Activated CD4-positive, alpha-beta T cell treated with anti-CD3 and anti-CD28 coated beads for 36 hours (primary cell): ENCODE measurements at places on chromosomes 7 and 10. TPM values are rescaled to one million over a fixed set of nuclear protein-coding genes. Genes with fewer than 3 reads are reported as not detected.
A peak's percentile ranks its signal among the peaks of the same experiment; 100 is the strongest.

DNA sequence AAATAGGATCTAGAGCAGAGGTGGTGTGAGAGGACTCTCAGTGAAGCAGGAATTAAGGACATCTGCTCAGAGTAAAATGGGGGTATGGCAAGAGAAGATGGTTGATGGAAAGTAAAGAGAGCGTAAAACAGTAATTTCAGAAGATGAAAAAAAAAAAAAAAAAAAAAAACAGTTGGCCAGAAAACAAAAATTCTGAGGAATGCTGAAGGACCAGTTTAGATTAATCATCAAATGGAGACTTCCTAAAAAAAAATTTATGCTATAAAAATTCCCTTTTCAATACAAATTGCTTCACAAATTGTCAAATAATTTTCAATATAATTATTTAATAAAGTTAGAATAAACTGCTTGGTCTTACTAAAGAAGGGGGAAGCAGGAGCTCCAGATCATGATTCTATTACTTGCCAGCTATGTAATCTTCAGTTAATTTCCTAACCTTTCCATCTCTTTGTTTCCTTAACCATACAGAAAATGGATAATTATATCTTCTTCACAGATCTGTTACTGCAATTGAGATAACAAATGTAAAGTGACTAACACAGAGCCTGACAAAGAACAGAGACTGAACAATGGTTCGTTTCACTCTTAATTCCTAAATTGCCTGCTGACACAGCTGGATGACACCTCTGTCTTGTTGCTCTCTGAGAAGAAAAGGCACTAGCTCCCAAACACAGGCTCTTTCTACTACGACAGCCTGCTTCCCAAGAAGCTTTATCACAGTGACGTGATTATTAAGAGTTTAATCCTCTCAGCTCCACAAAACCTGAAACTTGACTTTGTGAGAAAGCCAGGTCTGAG, 64.9 kb upstream of the GPR22 start:
- no peak for DNase-seq

DNA sequence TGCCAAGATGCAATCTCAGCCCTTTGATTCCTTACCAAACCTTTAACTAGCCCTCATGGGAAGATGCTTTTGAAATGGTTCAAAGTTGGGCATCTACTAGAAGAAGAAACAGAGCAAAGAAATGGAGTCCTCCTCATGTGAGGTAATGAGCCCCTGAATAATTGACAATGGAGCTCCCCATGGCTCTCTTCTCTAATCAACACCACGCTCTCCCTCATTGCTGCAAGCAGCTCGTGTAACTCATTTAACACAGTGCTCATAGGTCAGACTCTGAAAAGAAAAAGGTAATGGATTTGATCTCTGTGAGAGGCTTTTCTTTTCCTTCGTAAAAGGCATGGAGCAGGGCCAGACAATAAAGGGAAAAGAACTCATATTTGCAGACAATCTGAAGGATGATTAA, 312.8 kb downstream of the PHTF2 start:
- no peak for DNase-seq

DNA sequence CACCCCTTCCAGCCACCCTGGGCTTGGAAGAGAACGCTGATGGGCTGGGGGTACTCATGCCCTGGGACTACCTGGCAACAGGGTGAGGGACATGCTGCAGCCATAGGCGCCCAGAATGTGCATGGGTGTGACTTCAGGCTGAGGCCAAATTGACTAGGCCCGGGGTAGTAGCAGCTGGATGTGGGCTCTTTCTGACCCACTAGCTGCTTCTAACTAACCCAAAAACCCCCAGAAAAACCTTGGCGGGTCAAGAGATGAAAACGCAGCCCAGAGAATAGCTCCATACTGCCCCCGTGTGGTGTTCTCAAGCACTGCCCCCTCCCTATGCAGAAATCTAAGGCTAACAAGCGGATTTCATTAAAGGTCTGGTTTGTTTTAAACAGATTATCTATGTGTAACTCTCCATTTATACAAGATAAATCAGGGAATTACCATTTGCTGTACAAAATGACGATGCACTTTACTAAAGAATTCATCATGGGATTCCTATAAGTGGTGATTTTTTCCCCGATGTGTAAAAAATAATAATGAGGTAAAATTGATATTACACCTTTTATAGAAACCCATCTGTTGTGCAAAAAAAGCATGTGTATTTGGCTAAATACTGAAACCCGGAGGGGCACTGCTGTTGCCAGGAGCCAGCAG, 4.2 kb downstream of the SMARCD3 start:
- DNase-seq: peak; percentile 81

DNA sequence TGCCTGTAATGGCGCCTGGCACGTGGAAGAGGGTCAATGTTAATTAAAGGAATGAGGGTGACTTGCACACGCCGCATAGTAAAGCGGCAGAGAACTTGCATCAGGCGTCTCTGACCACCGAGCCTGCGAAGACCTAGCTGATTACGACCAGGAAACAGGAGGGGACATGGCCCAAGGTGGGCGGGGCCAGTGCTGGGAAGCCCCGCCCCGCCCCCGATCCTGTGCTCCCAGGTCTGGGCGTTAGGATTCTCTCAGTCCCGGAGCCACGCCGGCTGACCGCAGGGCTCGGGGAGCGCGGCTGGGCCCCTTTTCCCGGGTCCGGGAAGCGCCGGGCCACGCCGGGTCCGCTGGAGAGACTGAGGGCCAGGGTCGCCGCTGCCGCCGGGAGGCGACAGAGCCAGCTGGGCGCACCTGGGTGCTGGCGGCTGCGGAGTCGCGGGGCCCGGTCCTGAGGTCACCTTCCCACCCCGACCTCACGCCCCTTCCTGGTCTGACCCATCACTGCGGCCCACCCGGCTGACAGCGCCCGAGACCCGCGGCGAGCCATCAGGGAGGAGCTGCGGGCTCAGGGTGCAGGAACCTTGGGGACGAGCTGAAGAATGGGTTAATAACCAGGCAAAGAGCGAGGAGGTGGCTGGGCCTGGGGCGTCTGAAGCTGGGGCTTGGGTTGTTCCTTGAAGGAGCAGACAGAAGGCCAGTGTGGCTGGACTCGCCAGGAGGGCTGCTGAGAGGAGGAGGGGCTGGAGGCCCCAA, 23.0 kb upstream of the GRID1 start:
- peak; percentile 41 for DNase-seq

DNA sequence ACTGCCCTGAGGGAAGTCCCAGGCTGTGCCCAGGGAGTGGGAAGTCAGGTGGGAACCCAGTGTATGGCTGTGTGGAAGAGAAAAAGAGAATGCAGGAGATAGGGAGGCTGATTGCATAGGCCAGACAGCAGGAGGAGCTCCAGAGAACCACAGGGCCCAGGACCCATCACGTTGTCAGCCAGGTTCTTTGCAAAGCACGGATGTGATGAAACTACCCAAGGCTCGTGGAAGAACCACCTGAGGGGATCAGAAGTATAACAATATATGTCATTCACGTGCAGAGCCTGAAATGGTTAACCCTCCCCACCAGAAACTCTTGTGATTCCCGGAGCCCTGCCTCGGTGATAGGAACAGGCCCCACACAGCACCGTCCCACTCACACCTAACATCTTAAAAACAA, 83.6 kb downstream of the LARP4B start:
- no peak for DNase-seq

- no peak for DNase-seq
Observed at GRCh38 chr10:131075218-131075770, 236.2 kb downstream of the TCERG1L start.

- no peak for DNase-seq
Observed at GRCh38 chr10:28186461-28186860, 116.4 kb downstream of the MPP7 start.

GRCh38 chr7:46478046-46478445, 557.0 kb upstream of the IGFBP3 start:
- no peak for DNase-seq

- DNase-seq: no peak
Observed at GRCh38 chr7:92794831-92795230, 41.5 kb downstream of the CDK6 start.

- DNase-seq: no peak
Observed at GRCh38 chr10:119981826-119982225, 89.3 kb downstream of the SEC23IP start.

GRCh38 chr10:98125940-98126631, 8.4 kb upstream of the R3HCC1L start:
- no peak for DNase-seq

DNA sequence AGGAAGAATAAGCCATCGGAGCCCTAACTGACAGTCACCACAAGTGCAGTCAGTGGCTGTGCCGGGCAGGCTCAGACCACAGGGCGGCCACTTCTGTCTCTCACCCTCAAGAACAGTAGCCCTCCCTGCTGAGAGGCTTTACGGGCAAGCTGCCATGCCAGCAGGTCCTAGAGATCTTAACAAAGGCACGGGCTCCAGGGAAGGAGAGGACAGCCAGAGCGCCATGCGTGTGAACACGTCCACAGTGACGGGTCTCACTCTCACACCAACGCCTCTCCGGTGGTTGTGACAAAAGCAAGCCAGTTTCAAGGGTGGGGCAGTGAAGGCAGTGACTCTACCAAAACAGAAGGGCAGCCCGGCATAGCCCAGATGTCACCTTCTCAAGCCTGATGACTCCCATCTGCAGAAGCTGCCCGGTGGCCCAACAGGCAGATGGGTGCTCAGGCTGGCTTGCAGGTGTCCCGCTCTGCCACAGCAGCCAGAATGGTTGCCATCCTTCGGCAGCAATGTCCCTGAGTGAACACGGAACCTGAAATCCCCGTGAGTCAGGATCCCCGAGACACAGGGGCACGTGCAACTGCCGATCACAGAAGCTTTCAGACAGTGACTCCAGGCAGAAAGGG, 102.0 kb downstream of the FAM53B start:
- no peak for DNase-seq

DNA sequence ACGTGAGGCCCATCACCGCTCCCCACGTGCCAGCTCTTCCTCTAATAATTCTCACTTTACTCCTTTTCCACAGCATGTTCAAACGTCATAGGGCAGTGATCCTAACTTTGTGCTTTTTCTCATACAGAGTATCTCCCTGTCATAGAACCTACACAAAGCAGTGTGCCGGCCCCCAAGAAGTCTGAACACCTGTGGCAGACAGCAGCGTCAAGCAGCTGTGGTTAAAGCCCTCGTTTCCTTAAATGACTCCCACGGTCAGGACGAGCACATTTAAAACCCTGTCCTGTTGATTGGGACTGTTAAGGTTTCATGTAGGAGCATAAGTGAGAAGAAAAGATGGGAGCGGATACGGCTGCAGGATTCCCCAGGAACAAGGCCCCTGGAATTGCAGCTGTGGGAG, 267.2 kb downstream of the DIP2C start:
- DNase-seq: no peak

GRCh38 chr7:95545673-95546072, 50.6 kb downstream of the PDK4 start:
- no peak for DNase-seq

DNA sequence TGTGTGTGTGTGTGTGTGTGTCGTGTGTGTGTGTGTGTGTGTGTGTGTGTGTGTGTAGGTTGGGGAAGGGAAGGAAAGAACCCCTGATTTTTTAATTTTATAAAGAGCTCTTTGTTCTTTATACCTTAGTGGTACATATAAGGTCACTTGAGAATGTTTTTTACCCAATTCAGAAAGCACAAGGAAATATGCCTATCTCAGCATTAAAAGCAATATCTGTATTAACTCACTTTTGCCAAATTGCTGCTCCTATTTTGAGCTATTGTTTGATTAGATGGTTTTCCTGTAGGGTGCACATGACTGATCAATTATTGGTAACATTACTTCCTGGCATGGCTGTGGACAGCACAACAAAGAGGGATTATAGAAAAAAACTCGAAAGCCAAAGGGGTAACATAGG, 60.5 kb downstream of the SEMA3D start:
- DNase-seq: no peak

- no peak for DNase-seq
Observed at GRCh38 chr7:91979590-91979989, 38.9 kb downstream of the AKAP9 start.

DNA sequence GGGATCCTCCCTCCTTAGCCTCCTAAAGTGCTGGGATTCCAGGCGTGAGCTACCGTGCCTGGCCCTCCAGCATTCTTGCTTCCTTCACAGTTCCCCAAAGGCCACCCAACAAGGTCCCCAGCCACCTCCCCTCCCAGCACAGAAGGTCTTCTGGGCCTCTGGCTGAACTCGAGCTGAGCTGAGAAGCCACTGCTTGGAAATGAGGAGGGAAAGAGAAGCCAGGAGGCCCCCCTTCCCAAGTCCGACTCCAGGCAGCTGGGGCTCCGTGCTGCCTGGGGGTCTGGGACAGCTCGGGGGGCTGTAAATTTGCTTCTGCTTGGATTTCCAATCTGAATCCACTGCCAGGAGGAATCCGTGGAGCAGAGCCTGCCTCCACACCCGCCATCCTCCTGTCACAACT, 5.5 kb upstream of the EPO start:
- DNase-seq: no peak

DNA sequence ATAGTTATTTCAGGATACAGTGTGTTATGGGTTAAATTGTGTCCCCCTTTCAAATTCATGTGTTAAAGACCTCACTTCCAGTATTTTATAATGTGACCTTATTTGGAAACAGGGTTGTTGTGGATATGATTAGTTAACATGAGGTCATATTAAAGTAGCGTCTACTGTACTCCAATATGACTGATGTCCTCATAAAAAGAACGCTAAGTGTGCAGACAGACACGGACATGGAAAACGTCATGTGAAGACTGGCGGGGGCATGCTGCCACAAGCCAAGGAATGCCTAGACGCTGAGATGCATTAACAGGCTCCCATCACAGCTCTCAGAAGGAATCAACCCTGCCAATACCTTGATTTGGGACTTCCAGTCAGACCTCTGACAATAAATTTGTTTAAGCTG, 1.5 kb upstream of the WDR37 start:
- no peak for DNase-seq

GRCh38 chr10:103855424-103855823, at the start of gene SH3PXD2A:
TSS of gene SH3PXD2A (minus strand) at chr10:103855576. CDS start at chr10:103855266, 310 bp downstream.
- DNase-seq: peak; percentile 49

DNA sequence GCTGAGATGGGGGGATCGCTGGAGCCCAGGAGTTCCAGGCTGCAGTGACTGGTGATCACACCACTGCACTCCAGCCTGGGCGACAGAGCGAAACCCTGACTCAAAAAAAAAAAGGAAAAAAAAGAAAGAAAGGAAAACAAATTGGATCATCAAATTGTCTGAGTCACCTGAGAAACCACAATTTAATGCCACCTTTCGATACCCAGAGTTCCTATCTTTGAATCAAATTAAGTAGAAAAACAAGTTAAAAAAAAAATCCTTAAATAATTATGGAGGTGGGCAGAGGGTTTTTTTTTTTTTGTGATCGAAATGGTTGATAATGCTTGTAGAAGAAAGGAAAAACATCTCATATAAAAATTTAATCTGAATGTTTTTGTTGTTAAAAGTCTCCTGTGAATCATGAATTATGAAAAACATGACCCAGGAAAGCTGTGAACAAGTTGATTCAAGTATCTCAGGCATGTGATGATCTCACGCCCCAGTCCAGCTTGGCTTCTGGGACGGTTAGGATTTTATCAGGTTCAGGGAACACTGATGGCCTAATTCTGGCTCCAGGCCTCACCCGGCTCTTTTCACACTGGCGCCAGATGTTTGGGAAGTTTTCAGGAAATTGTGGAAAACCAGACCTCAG, 25.3 kb upstream of the CUX1 start:
- no peak for DNase-seq

The ATRNL1 gene
- 0.21 TPM for total RNA-seq

The MEOX2 gene
- total RNA-seq: not detected

The PDE1C gene
- not detected for total RNA-seq

The PRKG1 gene
- not detected for total RNA-seq

The GDF2 gene
- total RNA-seq: not detected

The SPDYE1 gene
- total RNA-seq: not detected

The RAPGEF5 gene
- total RNA-seq: 1.5 TPM

The NUDT13 gene
- 2.2 TPM for total RNA-seq

The NSUN5 gene
- 68.6 TPM for total RNA-seq
